ENCODE measurements at places on chromosomes 5 and 9.

- DNase-seq = no peak
Measured at GRCh38 chr9:38003946-38004808, 64.8 kb downstream of the SHB start.

DNA sequence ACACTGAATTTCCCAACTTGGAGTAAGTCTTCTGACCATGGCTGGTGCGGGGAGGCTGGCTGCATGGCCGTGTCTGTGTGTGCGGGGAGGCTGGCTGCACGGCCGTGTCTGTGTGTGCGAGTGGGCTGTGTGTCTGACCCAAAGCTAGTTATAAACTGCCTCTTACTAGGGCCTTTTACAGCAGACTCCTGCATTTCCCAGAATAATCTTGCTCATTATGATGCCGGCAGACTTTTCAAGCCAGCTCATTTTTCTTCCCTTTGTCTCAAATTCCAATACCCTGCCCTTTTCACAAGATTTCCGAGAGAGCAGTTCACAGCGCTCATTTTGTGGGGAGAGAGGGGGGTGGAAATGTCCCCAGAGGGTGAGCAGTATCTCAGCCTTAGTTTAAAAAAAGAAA, 470.7 kb upstream of the BRINP1 start:
- DNase-seq = no peak

- DNase-seq = no peak
Measured at GRCh38 chr5:76718381-76718832, 2.5 kb downstream of the F2R start.

- DNase-seq = no peak
Measured at GRCh38 chr9:99752417-99753109, 69.1 kb upstream of the NR4A3 start.

- no peak for DNase-seq
Measured at GRCh38 chr5:83672646-83673045, 48.0 kb downstream of the HAPLN1 start.

Measured in activated naive CD4-positive, alpha-beta T cell treated with anti-CD3 and anti-CD28 coated beads, Interleukin-2, amount 50 U/mL, for 72 hours (primary cell).